ENCODE measurements at places on chromosomes 12 and 14.
A peak's percentile ranks its signal among the peaks of the same experiment; 100 is the strongest.

- no peak for DNase-seq
Observed at GRCh38 chr12:71721783-71722505, 32.7 kb upstream of the RAB21 start.

DNA sequence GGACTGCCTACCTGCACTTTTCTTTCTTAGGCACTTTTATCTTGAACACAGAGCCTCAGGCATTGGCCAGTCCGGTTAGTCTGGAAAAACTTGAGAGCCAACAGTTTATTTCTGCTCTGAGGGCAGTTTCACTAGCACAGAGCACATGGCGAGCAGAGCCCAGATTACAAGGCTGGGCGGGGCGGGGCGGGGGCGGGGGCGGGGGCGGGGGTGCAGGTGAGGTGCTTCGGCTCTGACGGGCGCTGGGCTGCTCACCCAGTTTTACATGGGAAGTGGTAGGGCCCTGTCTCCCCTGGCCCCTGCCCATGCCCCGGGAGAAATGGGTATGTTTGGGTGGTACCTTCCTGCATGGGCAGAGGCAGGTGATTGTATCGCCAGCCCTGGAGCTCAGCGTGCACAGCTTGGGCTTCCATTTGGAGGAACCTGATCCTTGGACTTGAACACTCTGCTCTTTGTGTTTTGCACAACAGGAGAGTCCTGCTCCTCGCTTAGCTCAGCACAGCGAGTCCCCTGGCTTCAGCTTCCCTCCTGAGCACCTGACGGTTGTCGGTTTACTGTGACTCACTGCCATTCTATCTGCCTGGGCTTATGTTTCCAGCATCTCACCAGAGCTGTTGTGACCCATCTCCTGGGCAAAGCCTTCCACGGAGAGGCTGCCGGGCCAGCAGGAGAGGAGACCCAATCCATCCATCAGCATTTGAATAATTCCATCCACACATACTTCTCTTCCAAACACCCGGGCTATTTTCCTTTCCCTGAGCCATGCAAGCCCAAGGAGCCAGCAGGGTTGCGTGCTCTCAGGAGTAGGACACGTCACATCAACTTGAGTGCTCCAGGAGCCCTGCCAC, 108.5 kb downstream of the ARF6 start:
- DNase-seq, result peak; percentile 36

GRCh38 chr12:52022841-52023181, 16.1 kb downstream of the TAMALIN start:
- no peak for DNase-seq

- DNase-seq, result no peak
Observed at GRCh38 chr12:58365087-58365390, 423.7 kb downstream of the ATP23 start.

GRCh38 chr14:78652727-78653126, 482.6 kb downstream of the NRXN3 start:
- DNase-seq, result no peak
